Caki2 (cell line): ENCODE measurements at places on chromosomes 16 and 17. TPM values are rescaled to one million over a fixed set of nuclear protein-coding genes. Genes with fewer than 3 reads are reported as not detected.

DNA sequence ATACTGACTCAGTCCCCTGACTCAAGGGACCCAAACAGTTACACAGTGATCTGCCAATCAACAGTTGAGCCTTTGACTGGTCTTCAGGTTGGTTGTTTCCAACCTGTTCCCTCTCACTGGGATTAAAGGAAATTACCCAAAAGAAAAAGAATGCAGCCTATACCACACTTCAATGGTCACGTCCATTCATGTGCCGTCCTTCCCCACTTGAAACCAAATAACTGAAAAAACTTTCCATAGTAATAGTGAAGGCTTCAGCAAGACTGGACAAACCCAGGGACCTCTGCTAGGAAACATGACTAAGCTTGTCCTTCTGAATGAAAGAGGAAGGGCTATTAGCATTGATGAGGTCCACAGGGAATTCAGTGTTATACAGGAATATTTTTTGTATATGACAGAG, 30.6 kb downstream of the MRPS23 start:
- DNase-seq: peak; percentile 50

Gene SLFN11
- total RNA-seq: 0.03 TPM in 1 of 2 replicates, not detected in the other

GRCh38 chr17:82962163-82962720, 117.2 kb upstream of the METRNL start:
- DNase-seq: no peak

Gene MYLK3
- 0.06 TPM in 1 of 2 replicates, not detected in the other for total RNA-seq

Gene TBC1D3
- total RNA-seq: not detected in 2 replicates

GRCh38 chr17:7579834-7580603, 581 bp downstream of the CD68 start:
- no peak for DNase-seq

GRCh38 chr16:57479205-57479975, 6.9 kb downstream of the DOK4 start:
- DNase-seq: peak; percentile 27

Gene SEZ6L2
- total RNA-seq: 50.1 and 68.9 TPM in 2 replicates

- peak; percentile 29 for DNase-seq
Measured at GRCh38 chr16:19912455-19913339, 28.0 kb upstream of the GPRC5B start.

- no peak for DNase-seq
Measured at GRCh38 chr17:8430966-8431365, 4.7 kb upstream of the NDEL1 start.

Gene SLC16A13
- total RNA-seq: 3.7 and 8.6 TPM in 2 replicates

DNA sequence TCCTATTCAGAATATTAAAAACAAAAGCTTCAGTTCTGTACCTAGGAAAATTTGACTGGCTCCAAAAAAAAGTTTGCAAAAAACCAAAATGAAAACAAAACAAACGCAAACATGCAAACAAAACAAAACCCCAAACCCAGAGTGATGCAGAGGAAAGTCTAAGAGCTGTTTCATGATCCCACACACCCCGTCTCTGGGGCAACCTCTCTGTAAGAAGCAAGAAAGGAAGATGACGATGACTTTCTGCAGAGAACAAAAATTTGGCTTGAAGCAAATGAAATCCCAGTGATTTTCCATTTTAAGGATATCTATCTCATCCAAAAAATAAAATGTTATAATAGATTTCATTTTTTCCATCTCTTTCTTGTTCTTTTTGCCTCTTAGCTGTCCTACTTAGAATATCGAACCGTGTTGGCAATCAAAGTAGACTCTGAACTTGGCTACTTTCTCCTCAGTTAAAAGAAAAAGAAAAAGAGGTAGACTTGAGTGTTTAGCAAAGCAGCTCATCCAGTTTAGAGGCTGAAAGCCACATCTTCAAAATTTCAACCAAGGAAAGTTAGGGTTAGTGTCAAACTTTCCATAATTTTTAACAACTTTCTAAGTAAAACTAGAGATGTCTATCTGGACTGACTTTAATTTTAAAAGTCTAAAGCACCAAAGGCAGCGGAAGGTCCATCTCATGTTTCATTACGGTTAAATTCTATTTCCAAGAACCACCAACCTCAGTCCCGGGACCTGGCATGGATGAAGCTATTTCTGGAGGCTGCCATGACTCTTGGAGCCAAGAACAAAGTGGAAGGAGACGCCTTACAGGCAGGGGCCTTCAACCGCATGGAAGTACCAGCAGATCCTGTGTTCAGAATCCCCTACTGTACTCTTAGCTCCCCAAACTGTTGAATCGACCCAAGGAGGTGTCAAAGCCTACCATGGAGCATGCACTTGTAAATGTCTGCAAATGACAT, 180.8 kb downstream of the XYLT1 start:
- DNase-seq: no peak

DNA sequence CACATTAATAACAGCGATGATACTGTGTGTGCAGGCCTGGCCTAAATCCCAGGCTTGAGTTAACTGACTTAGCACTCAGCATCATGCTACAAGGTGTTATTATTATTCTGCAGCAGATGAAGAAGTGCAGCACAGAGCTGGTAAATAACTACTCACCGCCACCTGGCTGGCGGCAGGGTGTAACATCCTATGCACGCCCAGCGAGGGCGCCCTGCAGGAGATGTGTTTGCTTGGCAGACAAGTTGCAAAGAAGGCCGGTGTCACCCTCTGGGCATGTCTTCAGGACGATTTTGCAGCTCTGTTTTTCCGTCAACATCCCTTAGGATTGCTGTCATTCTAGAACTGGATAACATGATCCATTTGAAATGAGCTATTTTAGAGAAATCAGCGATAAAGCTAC, 30.1 kb downstream of the DNAH9 start:
- DNase-seq: no peak

DNA sequence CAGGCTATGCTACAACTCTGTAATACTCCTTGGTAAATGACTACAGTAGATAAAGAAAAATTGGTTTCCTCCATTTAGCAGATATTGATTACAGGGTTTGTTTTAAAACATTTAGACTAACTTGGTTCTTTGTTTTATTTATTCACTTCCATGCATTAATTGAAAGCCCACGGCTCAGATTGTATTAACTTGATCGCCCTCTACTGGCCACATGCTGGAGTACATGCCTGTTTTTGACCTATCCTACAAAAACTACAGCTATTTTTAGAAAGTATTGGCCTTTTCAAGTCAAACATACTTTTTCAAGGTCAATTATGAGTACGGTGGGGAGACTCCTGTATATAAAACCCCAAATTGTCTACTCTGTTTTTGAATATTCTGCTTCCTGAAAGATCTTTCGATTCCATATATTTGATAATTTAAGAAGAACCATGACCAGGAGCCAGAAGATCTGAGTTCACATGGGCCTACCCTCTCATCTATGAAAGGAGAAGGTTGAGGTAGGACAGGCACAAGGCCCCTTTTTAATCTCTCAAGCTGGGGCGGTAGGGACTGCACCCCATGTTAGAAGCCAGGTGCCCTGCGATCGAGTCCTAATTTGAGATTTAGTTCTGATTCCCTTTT, 51.8 kb downstream of the CA10 start:
- peak; percentile 40 for DNase-seq

- no peak for DNase-seq
Measured at GRCh38 chr17:8160741-8161221, 2.0 kb downstream of the VAMP2 start.

DNA sequence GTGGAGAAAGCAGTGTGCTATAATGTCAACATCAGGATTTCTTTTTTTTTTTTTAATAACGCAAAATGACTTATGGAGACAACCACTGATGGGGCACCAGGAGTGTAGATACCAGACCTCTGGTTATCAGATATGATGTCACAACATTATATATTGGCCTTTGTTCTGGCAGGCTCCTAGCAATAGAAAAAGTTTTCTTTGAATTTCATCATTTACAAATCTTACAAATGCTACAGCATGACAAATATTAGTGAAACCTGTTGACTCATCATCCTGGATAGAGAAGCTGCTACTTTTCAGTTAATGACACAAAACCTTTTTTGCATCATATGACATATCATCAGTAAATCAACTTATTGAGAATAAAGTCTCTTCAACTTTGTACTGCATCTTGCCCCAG, 6.1 kb downstream of the THUMPD1 start:
- DNase-seq: no peak

Gene TPSD1
- total RNA-seq: not detected in 2 replicates

Gene METTL9
- total RNA-seq: 238 and 278 TPM in 2 replicates

Gene USP6
- not detected in 2 replicates for total RNA-seq

- no peak for DNase-seq
Measured at GRCh38 chr17:67617304-67617899, 100.3 kb upstream of the NOL11 start.

Gene SMG6
- 5.8 and 20.3 TPM in 2 replicates for total RNA-seq

DNA sequence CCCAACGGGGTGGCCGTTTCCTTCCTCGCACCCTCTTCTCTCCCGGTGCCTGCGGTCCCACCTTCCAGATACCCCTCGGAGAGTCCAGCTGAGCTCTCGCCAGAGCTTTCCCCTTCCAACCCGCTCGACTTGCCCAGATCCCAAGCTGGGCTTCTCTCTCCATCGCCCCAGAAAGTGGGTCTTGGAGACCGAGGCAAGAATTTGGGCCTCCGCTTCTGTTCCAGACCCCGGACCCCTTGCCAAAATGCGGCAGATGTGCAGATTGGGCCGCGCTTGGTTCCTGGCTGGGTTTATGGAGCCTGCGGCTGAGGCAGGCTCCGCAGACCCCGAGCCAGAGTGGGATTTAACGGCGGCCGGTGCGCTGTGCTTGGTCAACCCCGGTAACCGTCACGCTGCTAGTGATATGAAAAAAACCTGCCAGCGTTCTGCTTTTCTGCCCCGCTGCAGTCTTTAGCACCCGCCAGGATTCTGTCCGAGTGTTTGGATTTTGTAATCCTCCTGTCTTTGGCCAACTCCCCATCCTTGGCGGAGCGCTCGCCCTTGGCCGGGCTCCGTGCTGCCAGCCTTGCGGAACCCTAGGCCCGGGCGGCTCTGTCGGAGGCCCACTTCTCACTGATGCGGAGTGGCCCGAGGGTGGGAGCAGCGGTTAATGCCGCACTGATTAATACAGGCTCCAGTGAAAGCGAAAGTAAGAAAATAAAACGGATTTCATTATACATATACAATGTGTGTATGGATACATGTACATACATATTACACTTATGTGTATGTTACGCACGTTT, 754 bp upstream of the SLFN11 start:
- DNase-seq: no peak

DNA sequence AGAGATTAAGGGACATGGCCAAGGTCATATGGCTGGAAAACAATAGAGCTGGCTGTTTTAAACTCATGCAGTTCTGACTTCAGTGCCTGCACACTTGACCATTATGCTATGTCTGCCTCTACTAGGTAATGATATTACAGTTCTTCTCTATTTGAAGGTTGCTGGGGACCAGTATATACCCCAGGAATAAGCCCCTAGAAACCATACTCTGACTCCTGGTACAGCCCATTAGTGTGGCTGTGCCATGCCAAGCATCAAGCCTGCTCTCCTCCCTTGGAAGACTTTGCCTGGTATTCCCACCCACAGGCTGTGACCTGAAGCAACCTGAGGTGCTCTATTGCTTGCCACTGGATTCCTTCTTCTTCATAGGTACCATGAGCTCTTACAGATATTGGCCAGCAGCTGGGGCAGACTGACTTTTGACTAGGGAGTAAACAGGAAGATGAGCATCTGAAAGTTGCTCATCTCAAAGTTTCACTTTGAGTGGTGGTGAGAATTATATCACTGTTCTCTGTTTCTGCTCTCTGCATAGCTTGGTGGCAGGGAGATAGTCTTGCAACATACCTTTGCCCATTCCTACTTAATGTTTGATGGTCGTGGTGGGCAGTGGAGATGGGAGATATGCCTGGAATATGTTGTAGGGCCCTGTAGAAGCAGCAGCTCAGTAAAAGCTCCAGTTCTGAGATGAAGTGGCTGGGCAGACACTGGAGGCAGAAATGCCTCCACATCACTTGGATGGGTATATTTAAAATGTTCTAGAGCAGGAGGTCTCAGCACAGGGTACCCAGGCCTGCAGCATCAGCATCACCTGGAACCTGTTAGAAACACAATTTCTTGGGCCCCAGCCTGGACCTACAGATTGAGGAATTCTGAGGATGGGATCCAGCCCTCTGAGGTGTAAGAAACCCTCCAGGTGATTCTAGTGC, 274.7 kb downstream of the HS3ST4 start:
- no peak for DNase-seq

Gene TMEM98
- not detected in 2 replicates for total RNA-seq

- no peak for DNase-seq
Measured at GRCh38 chr17:28047806-28048205, 5.3 kb downstream of the NLK start.

DNA sequence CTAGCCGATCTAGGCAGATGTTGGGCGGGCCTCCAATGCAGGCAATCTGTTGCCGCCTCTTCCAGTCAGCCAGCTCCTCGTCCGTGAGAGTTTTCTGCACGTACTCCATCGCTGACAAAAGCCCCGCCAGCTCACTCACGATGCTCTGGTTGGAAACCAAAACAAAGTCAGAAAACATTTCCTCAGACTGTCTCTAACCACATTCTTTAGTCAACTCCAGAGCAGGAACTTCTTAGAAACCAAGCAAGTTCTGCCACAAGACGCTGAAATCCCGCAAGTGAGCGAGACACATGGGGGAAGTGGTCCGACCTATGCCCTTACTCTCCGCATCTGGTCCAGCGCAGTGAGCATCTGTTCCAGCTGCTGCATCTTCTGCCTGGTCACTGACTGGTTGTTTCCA, 49.1 kb downstream of the STAT5A start:
- no peak for DNase-seq

DNA sequence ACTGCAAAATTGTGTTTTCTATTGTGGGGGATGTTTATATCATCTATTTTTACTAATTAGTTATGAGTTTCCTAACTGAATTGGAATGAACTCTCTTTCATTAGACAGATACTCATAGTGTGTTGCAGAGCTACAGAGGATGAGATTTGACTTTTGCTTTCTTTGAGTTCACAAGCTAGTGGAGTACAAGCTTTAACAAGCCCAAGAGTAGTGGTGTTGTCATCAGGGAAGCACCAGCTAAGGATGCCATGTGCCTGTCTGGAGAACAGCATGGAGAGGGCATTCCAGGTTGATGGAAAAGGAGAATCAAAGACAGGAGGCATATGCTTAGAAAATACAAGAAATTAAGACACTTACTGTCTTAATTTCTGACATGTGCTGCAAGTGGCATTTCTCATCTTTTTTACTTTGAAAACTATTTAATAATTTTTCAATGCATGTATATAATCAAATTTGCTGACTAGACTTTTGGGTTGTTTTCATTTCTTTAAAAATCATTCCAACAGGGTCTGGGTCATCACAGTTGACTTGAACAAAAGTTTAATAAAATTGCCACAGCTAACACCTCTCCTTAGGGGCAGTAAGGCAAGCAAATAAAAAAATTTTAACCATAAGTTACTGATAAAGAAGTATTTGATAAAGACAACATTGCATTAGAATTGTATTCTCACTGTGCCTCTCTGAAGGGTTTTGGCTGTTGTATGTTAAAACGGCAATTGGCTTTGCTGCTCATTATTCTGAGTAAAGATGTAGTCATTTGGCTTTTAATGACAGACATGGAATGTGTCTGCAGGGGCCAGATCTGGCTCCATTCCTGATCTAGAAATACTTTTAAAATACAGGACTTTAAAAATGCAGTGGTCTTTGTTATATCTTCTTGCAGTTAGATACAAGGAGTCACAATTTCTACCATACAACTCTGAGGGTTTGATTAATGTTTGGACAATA, 323.7 kb upstream of the CDH11 start:
- DNase-seq: no peak
